Activated CD4-positive, alpha-beta T cell treated with anti-CD3 and anti-CD28 coated beads, Interleukin-10, Interleukin-2, amounts not matched to agents 100 ng/mL and 50 ng/mL, durations not matched to agents 16 hours and 8 hours (primary cell): ENCODE measurements at places on chromosomes 6 and 20.

DNA sequence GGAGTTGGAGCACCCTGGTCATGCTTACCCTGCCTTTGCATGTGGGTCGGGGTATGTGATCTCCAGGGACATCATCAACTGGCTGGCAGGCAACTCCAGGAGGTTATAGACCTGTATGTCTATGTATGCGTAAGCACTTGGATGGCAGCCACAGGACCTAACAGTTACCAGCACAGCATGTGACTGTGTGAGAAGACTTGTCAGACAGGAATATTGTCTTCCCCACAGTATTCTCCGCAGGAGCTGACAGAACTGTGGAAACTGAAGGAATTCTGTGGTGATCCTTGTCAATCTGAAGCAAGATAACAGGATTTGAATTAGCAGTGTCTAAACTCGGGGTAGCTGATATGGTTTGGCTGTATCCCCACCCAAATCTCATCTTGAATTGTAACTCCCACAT, 59.2 kb downstream of the TMEM244 start:
- DNase-seq, result no peak

DNA sequence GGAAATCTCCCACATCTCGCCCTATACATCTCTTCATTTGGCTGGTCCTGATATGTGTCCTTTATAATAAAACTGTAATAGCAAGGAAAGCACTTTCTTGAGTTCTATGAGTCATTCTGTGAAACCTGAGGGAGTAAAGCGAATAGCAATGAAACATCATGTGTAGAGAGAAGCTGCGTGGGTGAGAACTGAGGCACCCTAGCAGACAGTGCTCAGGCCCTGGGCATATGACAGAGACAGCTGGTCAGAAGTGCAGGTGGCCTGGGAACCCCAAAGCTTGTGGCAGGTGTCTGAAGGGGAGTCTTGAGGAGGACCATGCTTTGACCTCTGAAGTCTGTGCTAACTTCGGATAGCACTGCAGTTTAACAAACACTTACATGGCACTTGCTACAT, 1.3 kb upstream of the BLOC1S5 start:
- DNase-seq, result peak; percentile 80

DNA sequence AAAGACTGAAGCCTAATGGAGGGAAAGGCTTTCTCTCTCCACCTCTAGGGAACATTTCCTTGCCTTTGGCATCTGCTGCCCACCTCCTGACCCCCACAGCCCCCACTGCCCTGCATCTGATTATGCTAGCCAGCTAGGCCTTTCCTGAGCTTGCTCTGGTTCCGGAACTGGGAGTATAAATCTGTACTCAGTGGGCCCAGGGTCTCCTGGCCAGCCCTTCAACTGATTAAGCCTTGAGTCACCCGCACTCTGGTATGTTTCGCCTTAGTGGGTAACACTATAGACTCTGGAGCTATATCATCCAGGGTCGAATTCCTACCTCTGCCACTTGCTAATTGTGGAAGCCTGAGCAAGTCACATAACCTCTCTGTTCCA, 45.6 kb upstream of the RIPOR2 start:
- DNase-seq, result no peak

DNA sequence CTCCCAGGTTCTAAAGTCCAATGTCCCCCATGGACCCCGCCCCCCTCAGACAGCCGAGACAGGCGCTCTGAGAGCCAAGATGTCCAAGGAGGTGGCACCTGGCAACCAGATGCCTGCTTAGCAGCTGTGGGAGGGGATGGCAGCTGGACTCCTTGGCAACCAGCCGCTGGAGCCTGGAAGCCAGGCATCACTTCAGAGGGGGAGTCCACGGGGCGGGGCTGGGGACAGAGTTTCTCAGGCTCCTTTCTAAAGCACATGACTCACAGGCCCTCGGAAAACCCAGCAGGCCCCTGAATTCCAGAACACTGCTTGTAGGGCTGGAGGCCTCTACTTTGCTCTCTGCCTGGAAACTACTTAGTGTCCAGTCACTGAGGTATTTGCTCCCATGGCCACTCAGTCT, 51.5 kb downstream of the PREX1 start:
- DNase-seq, result no peak

DNA sequence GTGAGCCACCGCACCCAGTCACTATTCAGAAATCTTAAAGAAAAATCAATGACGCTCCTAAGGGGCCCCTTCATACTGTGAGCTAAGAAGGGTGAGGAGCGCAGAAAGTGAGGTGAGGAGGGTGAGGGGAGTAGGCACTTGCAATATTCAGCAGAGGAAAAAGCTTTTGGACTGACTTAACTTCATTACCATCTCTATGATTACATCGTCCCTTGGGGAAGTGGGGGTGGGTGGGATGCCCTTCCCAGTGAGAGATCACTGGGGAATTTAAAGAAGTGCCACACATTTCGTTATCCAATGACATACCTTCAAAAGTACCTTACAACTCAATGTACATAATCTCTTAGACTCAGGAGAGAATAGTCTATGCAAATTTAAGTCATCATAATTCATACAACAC, 46.5 kb downstream of the SMLR1 start:
- no peak for DNase-seq

GRCh38 chr20:61128701-61129269, 123.3 kb upstream of the CDH4 start:
- DNase-seq, result no peak

GRCh38 chr6:149229096-149229495, 88.4 kb upstream of the TAB2 start:
- DNase-seq, result no peak

GRCh38 chr6:54100411-54101006, 10.7 kb upstream of the MLIP start:
- no peak for DNase-seq

GRCh38 chr6:151904631-151905030, 97.1 kb downstream of the ESR1 start:
- no peak for DNase-seq

DNA sequence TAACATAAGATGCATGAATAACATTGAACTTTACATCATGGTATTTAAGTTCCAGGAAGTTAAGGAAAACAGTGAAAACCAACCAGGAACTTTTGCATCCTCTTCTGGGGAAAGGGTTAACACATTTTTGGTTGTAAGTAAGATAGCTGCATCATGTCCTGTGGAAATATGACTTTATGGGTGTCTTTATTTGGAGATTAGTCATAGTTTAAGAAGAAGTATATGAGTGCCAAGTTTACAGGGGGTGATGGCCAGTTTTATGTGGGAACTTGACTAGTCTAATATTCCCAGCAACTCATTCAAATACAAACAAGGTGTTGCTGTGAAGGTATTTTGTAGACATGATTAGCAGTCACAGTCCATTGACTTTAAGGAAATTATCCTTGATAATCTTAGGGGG, 78.0 kb downstream of the PDE10A start:
- no peak for DNase-seq
